ENCODE measurements at places on chromosomes 6 and 20.

DNA sequence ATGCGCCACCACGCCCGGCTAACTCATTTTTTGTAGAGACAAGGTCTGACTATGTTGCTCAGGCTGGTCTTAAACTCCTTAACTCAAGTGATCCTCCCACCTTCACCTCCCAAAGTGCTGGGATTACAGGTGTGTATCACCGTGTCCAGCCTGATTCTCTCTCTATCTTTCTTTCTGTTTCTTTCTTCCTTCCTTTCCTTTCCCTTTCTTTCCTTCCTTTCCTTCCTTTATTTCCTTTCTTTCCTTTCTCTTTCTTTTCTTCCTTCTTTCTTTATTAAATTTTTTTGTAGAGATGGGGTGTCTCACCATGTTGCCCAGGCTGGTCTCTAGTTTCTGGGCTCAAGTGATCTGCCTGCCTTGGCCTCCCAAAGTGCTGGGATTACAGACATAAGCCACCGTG, 38.7 kb upstream of the MTHFD1L start:
- DNase-seq = no peak

- DNase-seq = no peak
Observed at GRCh38 chr6:128474481-128474880, 45.9 kb downstream of the PTPRK start.

GRCh38 chr6:15063253-15063853, 182.5 kb upstream of the JARID2 start:
- DNase-seq = no peak

GRCh38 chr6:9632026-9632425, 782.8 kb downstream of the TFAP2A start:
- no peak for DNase-seq

DNA sequence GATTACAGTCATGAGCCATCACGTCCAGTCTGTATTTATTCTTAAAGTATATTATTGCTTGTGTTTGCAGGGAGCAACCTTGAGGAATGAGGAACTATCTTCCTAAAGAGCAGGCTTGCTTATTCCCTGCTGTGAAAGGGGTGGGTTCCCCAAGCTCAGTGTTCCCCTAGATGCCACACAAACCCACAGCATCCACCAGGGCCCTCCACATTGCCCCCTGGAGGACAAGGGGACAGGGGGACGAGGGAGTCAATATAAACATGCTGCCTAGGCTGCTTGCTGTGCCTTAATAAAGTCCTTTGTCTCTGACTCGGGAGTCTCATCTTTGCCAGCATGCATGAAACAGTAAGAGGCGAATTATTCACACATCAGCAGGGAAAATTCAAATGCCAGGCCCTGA, 8.0 kb upstream of the IDH3B start:
- DNase-seq = no peak

DNA sequence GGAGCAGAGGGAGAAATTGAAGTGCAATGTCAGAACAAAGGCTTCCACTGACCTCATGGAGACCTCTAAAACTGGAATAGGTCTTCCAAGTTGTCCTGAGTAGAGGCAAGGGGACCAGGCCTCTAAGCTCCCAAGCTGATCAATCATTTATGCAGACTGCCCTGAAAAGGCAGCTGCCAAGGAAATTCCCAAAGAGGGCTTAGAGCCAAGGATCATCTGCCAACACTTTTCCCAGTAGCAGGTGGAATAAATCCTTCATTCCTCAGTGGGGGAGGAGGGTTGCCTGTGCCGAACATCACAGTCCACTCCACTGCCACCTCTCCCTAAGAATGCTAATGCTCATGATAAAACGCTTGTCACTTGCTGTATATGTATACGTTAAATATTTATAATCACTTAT, 29.3 kb upstream of the RALY start:
- no peak for DNase-seq
